Mucosa of gallbladder (tissue), 1 donor: ENCODE measurements at places on chromosomes 1 and 21. TPM values are rescaled to one million over a fixed set of nuclear protein-coding genes. Genes with fewer than 3 reads are reported as not detected.

The HCRTR1 gene
- not detected for total RNA-seq

The TMEM79 gene
- 9.6 TPM for total RNA-seq

The GBP4 gene
- total RNA-seq = 4.6 TPM

The FMO2 gene
- total RNA-seq = 3.5 TPM

The OXCT2 gene
- total RNA-seq = 0.95 TPM

The PRAMEF10 gene
- not detected for total RNA-seq

The TSPAN1 gene
- 137 TPM for total RNA-seq

The PLA2G2F gene
- 0.92 TPM for total RNA-seq

The FAM72D gene
- total RNA-seq = 0.52 TPM

The ATP6V1G3 gene
- total RNA-seq = not detected

The C1orf226 gene
- 31.4 TPM for total RNA-seq

The MANEAL gene
- total RNA-seq = 6.9 TPM

The AMY1A gene
- not detected for total RNA-seq

The CD101 gene
- total RNA-seq = 2.8 TPM

The ATXN7L2 gene
- 5.4 TPM for total RNA-seq

The ESRRG gene
- 5.4 TPM for total RNA-seq

The INKA2 gene
- 4.9 TPM for total RNA-seq

The KCNK2 gene
- 0.43 TPM for total RNA-seq

The KRTAP19-4 gene
- total RNA-seq = not detected

The ITLN2 gene
- not detected for total RNA-seq

The GPATCH2 gene
- 13.2 TPM for total RNA-seq

The APOBEC4 gene
- total RNA-seq = not detected

The DNALI1 gene
- 45.3 TPM for total RNA-seq

The KRTAP13-2 gene
- total RNA-seq = not detected

The ACKR1 gene
- 23.3 TPM for total RNA-seq

The CFHR1 gene
- total RNA-seq = 0.75 TPM

The FAM177B gene
- total RNA-seq = 36.8 TPM

The TMEM51 gene
- total RNA-seq = 43.7 TPM

The LMX1A gene
- 0.12 TPM for total RNA-seq

The CLIC6 gene
- total RNA-seq = 30.3 TPM

The TAS1R1 gene
- 0.49 TPM for total RNA-seq

The TADA1 gene
- total RNA-seq = 9.6 TPM

The MRPL55 gene
- 56.1 TPM for total RNA-seq

The MCOLN2 gene
- 1.8 TPM for total RNA-seq

The PDC gene
- not detected for total RNA-seq

The PKNOX1 gene
- 21.7 TPM for total RNA-seq

The BRINP3 gene
- total RNA-seq = 0.35 TPM

The LIN28A gene
- total RNA-seq = 1.4 TPM

The SLC30A1 gene
- 28.1 TPM for total RNA-seq

The B4GALT2 gene
- total RNA-seq = 23.4 TPM

The SLC9C2 gene
- total RNA-seq = not detected

The SH2D1B gene
- total RNA-seq = 0.12 TPM

The CFHR5 gene
- total RNA-seq = not detected

The SIK1 gene
- total RNA-seq = 33.5 TPM

The VAV3 gene
- 2.4 TPM for total RNA-seq

The NOTCH2 gene
- 131 TPM for total RNA-seq

The OR2L13 gene
- not detected for total RNA-seq

The C1orf87 gene
- not detected for total RNA-seq

The CLCA2 gene
- total RNA-seq = not detected

The ETS2 gene
- total RNA-seq = 93.5 TPM

The S100A7 gene
- not detected for total RNA-seq

The SPATA21 gene
- not detected for total RNA-seq

The CFAP45 gene
- 0.37 TPM for total RNA-seq

The TMPRSS2 gene
- total RNA-seq = 147 TPM

The MSH4 gene
- total RNA-seq = 0.32 TPM

The GMEB1 gene
- 11.7 TPM for total RNA-seq

The SDCCAG8 gene
- 46.1 TPM for total RNA-seq

The MAP3K6 gene
- 50.9 TPM for total RNA-seq

The ENSA gene
- total RNA-seq = 181 TPM
